NCI-H1092 (cell line): ENCODE measurements at places on chromosomes 4 and X.

DNA sequence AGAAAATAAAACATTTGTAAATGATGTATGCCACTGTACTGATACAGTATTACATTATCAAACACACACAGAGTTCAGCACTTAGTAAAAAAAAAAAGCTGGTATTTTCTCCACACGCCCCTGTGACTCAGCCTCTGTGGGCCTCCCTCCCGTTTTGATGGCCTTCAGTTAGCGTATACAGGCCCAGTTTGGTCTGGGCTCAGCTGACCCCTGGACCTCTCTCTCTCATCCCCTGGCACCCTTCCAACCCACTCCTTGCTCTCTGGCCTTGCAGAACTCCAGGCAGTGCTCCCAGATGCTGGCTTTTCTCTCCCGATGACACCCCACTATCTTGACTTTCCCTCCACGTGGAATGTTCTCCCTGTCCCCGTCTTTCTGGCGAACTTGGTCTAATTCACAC, 89.0 kb upstream of the LIMCH1 start:
- DNase-seq: no peak

DNA sequence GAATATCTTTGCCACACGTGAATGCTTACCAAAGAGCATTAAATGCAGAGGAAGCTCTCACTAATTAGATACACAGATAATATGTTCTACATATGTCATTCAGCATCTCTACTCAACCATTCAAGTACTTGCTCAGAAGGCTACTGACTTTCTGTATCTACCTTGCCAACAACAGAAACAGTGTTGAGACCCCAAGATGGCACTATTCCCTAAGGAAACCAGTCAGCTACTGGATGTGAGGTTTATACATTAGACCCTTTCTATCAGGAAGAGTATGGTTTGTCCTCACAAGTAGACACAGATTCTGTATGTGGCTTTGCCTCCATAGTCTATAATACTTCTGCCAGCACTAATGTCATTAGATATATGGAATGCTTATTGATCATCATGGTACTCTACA, 443.9 kb upstream of the INTU start:
- DNase-seq: peak; percentile 40

GRCh38 chrX:54808109-54808604, 612 bp downstream of the MAGED2 start:
- peak; percentile 85 for DNase-seq

DNA sequence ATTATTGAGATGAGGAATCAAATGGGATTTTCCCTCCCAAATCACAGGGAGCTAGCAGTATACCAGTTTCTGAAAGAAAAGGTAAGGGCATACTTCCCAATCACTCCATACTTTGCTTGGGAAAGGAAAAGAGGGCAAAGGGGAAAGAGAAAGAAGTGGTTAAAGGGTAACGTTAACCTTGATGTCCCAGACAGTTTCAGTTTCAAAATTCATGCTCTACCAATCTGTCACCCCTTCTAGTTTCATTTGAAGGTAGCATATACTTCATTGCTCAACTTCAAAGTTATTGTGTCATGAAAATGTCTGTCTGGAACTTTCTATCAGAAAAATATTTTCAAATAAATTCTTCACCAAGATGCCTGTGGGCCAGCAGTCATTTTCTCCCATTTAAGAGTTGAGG, 16.0 kb downstream of the TNMD start:
- DNase-seq: no peak

GRCh38 chr4:84685105-84685504, 102.2 kb downstream of the CDS1 start:
- DNase-seq: no peak

- DNase-seq: no peak
Observed at GRCh38 chr4:151679231-151679630, 81.6 kb downstream of the GATB start.

DNA sequence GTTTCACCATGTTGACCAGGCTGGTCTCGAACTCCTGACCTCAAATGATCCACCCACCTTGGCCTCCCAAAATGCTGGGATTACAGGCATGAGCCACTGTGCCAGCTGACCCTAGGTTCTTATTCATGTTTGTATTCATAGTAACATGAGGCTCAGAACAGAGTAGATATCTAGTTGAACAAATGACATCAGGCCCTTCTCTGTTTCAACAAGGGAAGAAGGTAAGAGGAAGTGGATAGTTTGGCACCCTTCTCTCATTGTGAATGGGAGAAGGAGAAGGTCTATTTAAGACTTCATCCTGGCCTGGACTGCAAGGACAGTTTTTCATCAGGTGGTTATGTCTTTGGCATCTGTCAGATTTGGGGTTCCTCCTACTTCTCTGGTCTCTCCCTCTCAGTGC, 13.8 kb downstream of the GJB1 start:
- DNase-seq: no peak

- DNase-seq: no peak
Observed at GRCh38 chr4:123784626-123785025, 388.0 kb downstream of the SPRY1 start.

DNA sequence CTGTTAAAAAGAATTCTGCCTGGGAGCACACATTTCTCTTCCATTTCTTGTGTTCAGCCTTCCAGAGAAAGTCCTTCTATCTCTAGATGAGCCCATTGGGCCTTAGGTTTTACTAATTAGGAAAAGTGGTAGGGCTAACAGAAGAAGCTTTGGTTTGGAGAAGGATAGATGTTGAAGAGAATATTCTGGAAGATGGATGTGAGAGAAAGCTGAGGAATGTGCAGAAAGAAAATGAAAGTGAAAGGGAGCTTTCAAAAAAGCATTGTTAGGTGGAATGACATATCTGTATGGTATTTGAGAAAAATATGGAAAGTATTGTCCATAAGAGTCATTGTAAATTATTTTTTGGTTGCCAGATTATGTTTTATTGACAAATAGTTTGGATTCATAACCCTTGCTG, 474.8 kb upstream of the SLIT2 start:
- no peak for DNase-seq

DNA sequence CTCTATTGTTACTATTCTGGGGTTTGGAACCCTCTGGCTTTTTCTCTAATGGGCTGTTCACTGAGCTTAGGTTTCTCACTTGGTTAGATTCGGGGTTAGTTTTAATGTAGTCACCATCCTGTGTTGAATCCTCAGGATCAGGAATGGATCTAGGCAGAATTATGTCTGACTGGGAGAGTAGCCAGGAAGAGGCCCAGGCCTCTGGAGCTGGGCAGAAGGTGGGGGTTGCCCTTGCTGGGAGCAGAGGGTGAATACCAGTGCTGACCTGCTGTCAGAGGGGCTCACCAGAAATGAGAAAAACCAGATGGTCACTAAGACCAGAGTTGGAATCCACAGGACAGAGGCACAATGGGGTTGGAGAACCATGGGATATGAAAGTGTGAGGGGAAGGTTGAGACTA, 126.6 kb upstream of the SLC4A4 start:
- DNase-seq: no peak

DNA sequence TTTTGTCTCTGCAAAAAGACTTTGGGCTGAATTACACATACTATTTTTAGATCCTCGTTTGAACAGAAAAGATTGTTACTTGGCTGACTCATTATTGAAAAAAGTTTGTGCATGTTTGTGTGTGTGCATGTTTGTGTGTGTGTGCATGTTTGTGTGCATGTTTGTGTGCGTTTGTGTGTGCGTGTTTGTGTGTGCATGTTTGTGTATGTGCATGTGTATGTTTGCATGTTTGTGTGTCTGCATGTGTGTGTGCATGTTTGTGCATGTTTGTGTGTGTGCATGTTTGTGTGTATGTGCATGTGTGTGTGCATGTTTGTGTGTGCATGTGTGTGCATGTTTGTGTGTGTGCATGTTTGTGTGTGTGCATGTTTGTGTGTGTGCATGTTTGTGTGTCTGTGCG, 201.1 kb upstream of the FAT1 start:
- DNase-seq: no peak

DNA sequence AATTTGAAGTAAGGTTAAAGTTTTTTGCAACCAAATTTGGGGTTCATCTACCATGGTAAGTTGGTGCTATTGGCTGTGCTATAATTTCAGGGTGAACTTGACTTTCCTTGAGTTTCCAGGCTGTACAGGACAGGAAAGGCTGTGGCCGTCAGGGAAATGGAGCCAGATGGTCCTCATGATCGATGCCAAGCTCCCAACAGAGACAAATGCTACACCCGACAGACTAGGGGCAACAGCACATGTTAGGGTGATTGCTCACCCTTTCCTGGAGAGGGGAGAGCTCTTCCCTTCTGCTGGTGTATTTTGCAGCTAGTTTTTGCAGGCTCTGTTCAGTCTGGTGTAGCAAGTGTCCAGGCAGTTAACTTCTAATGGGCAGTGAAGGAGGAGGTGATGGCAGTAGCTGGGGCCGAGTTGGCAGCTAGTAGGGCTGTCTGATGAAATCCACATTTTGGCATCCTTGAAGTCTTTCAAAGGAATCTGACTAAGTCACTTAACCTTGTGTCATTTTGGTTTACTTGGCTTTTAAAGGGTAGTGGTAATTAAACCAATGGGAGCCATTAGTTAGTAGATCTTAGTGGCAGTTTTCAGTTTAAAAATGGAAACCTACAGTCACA, 47.8 kb downstream of the GAB1 start:
- DNase-seq: no peak

DNA sequence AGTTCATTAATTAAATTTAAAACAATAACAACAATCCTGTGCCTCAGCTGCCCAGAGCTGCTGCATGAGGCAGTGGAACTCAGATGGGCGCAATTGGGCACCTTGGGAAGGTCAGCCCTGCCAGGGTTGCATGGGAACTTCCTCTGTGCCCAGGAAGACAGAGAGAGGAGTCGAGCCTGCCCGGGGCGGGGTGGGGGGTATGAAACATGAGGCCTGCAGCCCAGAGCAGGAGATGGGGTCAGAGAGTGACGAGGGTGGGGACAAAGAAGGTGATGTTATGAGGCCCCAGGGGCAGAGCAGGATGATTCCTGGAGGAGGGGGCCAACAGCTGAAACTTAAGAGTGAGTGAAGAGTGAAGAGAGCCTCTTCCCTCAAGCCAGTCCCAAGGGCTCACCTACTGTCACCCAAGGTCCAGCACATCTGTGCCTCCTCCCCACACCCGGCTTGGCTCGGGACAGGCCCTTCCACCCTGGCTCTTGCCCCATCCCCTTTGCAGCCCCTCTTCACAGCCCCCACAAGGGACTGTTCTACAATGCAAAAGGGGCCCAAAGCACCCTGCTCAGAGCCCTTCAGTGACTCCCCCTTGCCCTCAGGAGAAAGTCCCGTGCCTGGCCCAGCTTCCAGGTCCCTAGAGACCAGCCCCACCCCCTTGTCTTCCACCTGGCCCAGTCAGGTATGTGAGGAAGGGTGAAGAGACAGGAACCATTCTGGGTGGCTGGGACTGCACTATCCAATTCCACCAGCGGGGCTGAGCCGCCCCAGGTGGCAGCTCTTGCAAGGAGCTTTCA, 31.4 kb downstream of the HMX1 start:
- DNase-seq: no peak

- DNase-seq: no peak
Observed at GRCh38 chr4:164056426-164057142, 562.1 kb downstream of the TMA16 start.

DNA sequence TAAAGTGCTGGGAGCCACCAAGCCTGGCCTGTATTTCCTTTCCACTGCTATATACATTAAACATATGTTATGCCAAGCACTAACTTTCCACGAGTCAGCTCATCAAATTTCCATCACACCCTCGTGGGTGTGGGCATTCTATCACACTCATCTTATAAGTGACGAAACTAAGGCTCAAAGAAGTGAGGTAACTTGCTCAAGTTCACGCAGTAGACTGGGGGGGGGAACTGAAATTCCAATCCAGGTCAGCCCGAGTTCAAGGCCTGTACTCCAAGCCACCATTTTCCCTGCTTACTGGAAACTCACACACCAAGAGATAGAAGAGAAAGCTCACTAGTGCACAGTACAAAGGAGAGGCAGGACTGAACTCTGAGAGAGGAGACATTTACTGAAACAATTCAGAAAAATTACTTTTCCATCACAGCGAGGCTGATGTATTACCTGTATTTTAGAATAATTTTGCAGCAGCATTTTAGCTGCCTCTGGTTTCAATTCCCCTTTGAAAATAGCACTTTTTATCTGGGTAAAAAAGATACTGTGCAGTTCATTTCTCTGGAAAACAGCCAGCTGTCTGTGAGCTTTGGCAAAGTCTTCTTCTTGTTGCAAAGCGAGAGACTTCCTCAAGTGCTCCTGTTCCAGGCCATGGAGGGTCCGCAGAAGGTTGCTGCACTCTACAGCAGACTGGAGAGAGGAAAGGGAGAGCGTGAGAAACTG, 76.8 kb downstream of the EVC2 start:
- DNase-seq: no peak

DNA sequence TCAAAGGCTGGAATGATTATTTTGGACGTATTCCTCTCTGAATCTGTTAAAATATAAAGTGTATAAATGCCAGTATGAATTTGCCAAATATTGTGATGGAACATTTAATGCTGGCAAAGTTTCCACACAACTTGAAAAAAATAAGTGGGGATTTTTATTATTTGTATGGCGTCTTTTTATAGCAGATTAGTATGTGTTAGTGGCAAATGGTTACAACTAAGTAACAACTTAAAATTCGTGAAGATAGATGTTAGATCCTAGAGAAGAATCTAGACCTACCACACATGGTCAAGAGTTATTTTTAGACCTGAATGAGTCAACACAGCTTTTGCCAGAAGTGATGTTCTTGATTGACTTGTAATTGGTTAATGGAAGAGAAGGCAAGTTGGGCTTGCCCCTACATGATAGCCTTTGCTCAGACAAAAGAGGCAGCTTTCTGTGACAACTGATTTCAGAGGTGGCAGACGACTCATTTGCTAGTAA, 4.8 kb downstream of the CPE start:
- DNase-seq: no peak

DNA sequence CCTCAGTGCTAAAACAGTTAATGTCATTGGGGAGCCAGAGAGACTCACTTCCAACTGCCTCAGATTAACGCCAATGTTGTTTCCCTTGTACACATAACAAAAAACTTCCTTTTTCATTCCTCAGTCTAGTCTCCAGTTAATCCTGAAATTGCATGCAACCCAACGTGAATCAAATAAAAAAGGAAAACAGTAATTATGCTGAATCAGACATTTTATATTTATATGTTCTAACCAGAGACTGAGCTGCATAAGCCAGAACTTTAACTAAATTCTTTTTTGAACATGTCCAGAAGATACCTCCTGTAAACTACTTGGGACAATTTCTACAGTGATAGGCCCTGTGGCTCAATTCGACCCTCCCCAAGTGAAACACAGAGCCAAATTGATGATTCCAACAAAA, 4.7 kb downstream of the GPC4 start:
- no peak for DNase-seq

DNA sequence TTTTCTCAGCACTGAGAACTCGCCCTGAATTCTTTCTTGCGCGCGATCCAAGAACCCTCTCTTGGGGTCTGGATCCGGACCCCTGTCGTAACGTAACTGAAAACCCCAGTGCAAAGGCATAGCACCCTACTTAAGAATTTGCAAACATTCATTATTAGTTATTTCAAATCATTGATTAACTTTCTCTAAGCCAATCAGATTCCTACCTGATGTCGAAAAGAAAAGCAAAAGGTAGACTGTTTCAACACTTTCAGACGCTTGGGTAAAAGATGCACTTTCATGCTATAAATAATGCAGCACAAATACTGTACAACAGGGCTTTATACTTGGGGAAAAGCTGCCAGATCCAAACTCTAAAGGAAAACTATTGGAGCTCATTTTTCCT, 817 bp upstream of the WDR19 start:
- DNase-seq: no peak

- DNase-seq: peak; percentile 38
Observed at GRCh38 chr4:42371305-42372252, 25.7 kb upstream of the SHISA3 start.

GRCh38 chr4:1053080-1053661, 41.7 kb downstream of the FGFRL1 start:
- DNase-seq: no peak

- DNase-seq: no peak
Observed at GRCh38 chr4:24885342-24885741, 27.5 kb downstream of the CCDC149 start.

GRCh38 chr4:108276690-108277089, 108.0 kb upstream of the LEF1 start:
- DNase-seq: no peak
